ENCODE measurements at places on chromosomes 5 and 9.

- DNase-seq: no peak
Observed at GRCh38 chr5:73499187-73499586, 945 bp downstream of the BTF3 start.

DNA sequence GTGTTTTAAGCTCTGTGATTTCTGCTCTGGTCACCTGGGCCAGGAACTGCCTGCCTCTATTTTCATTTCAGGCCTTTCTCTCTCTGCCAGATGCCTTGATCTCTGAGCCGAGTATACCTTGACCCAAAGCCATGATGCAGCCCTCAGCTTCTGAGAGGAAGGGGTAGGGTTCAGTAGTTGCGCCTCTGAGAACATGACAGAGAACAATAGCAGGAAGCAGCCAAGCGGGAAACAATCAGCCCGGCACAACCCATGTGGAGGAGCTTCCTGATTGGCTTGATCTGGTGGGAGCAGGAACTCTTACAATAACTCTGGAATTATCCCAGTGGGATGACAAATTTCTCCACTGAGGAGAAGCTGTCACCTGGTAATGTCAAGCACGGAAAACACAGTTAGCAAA lies 127.4 kb downstream of the PALM2AKAP2 start:
- no peak for DNase-seq

DNA sequence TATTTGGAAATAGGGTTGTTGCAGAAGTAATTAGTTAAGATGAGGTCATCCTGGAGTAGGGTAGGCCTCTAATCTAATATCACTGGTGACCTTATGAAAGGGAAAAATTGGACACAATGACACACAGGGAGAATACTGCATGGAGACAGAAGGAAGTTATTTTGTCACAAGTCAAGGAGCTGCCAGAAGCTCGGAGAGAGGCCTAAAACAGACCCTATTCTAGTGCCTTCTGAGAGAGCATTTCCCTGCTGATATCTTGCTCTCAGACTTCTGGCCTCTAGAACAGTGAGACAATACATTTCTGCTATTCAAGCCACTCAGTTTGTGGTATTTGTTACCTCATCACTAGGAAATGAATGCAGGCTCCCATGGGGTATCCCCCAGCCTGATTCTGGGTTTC lies 332.9 kb downstream of the CSNK1G3 start:
- DNase-seq: no peak

GRCh38 chr5:2557435-2557834 lies 194.0 kb downstream of the IRX2 start:
- no peak for DNase-seq

- no peak for DNase-seq
Observed at GRCh38 chr5:96967400-96967799, 31.5 kb downstream of the LNPEP start.

- DNase-seq: no peak
Observed at GRCh38 chr9:86983249-86983619, 35.9 kb upstream of the GAS1 start.

DNA sequence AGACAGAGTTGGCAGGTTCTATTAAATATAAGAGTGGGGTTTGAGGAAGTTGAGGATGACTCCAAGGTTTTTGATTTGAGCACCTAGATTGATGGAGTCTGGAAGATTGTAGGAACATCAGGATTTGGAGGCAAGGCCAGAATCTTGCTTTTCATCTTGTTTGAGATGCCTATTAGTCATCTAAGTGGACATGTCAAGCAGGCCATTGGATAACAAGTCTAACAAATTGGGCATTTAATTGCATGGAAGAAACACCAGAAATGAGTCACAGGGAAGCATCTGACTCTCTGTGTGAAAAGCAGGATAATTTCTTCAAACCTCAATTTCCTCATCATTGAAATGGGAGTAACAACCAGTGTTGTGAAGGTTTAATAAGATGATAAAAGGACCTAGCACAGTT lies 53.3 kb upstream of the ARL15 start:
- DNase-seq: no peak

- DNase-seq: no peak
Observed at GRCh38 chr5:128264564-128265360, 181.2 kb downstream of the SLC12A2 start.

DNA sequence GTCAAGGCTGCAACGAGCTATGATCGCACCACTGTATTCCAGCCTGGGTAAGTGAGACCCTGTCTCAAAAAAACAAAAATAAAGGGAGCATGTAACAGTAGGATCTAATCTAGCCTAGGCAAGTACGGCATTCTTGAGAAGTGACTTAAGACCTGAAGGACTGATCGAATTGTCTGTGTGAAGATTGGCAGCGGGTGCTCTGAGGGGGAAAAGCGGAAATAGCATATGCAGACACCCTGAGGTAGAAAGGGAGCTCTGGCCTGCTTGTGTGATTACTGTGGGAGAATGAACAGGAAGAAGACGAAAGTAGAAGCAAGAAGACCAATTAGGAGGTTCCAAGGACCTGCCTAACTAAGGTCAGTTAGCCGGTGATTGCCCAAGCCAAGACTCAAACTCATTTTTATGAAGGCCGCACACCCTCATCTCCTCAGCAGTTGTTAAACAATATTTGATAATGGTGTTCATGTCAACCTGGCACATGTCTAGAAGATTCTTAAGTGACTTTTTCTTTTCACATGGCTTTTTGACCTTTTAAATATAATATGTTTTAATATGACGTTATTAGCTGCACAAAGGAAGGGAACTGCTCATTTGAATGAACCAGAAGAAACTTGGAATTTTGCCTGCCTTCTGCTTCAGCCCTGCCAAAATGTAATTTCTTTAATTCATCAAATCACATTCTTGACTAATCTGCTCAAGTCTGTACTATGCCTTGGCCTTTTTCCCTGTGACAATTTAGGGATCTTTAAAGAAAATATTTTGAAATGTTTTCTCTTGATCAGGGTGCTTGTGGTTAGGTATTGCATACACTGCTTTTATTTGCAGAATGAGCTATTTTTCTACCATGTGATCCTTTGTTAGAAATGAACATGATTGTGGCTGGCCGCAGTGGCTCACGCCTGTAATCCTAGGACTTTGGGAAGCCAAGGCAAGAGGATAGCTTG lies 289.2 kb upstream of the DMRT1 start:
- DNase-seq: no peak

GRCh38 chr5:143309661-143310431 lies 93.6 kb downstream of the NR3C1 start:
- DNase-seq: no peak

- no peak for DNase-seq
Observed at GRCh38 chr5:169706071-169706470, 69.0 kb downstream of the DOCK2 start.

DNA sequence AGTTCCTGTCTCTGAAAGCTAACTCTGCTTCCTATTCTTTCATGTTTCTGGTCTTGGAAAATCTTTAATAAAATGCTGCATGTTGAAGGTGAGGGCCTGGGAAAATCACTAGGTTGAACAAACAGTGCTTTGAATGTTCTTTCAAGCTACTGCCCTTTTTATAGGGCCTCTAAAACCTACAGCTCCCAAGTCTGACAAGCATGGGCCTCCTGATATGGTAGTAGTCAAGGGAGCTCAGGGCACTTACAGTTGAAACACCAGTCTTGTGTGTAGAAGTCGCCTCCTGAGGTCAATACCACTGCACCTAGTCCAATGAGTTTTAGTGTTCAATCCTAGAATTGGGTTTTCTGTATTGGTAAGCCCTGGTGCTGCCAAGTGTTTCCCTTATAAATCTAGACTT lies 20.5 kb downstream of the VLDLR start:
- DNase-seq: no peak

DNA sequence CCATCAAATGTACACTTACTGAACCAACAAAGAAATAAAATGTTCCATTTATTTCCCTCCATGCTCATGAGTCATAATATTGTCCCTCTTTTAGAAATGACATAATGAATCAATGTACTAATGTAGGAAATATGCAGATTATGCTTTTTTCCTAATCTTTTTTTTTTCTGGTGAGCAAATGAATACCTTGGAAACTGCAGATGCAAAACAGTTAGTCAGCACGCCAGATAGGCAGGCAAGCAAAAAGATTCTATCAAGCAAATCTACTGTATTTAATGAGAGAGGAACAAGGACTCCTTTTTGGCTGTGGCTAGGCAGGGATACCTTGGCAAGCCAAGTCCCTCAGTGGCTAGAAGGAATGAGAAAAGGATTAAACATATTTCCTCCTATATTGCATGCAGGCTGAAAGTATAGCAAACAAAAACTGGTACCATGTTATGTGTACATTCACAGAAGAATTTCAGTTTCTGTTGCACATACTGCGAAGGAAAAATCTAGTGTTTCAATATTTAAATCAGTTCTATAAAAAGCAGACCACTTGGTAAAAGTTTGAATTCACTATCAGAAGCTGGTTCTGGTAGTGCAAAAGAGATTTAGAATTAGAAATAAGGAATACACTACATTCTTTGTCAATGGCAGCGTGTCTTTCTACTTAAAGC lies 605.4 kb downstream of the TLE1 start:
- no peak for DNase-seq

DNA sequence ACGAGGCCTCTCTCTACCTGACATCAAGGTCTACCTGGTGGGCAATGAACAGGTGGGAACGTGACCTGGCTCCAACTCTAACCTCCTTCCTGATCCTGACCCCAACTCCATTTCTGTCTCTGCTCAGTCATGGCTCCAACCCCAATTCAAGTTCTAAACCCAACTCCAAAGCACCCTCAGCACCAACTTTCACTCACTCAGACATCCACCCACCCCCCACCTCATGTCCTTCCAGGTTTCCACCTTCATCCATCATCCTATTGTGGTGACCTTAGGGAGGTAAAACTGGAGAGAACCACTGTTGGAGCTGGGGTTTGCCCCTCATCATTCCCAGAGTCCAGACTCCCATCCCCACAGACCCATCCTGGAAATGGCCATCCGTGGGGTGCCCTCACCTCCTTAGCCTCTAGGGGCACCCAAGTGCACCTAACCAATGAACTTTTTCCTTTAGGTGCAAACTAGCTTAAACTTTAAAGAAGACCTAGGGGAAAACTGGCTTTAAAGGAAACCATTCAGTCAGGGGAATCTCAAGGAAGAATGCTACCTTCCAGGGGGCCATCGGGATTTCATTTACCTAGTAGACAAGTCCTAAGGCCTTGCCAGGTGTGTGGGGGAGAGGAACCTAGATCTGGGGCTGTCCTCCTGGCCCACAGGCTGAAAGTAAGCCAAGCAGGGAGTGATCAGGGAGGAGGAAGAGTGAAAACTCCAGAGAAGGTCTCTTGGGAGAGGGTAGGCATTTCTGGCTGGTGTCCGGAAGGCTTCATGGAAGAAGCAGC lies 11.3 kb downstream of the RGS14 start:
- no peak for DNase-seq

Data from GDM1 (cell line).